ENCODE measurements at places on chromosomes 5 and 9. TPM values are rescaled to one million over a fixed set of nuclear protein-coding genes. Genes with fewer than 3 reads are reported as not detected.

The MED27 gene
- total RNA-seq = 18.6 TPM

The PPP2R2B gene
- total RNA-seq = 0.17 TPM

The HAVCR2 gene
- 2.2 TPM for total RNA-seq

The KCNMB1 gene
- total RNA-seq = not detected

The ADRB2 gene
- total RNA-seq = 1.3 TPM

The ITK gene
- not detected for total RNA-seq

The FAM78A gene
- total RNA-seq = 0.29 TPM
